ENCODE measurements at places on chromosomes 7 and 10. TPM values are rescaled to one million over a fixed set of nuclear protein-coding genes. Genes with fewer than 3 reads are reported as not detected.

The LRMDA gene
- 4.1 TPM for polyA plus RNA-seq

The C1GALT1 gene
- 23.3 TPM for polyA plus RNA-seq

The LIPF gene
- not detected for polyA plus RNA-seq

The IL15RA gene
- polyA plus RNA-seq, result not detected

The ADCY1 gene
- 17.6 TPM for polyA plus RNA-seq

The GLRX3 gene
- polyA plus RNA-seq, result 76.3 TPM

The SLC18A3 gene
- polyA plus RNA-seq, result not detected

The FAM185A gene
- polyA plus RNA-seq, result 18.1 TPM

The HMX3 gene
- polyA plus RNA-seq, result not detected

The FGL2 gene
- polyA plus RNA-seq, result 699 TPM

The FOXI2 gene
- polyA plus RNA-seq, result not detected

The MEST gene
- polyA plus RNA-seq, result 27.4 TPM

The TMEM130 gene
- 37.0 TPM for polyA plus RNA-seq

The CTAGE8 gene
- not detected for polyA plus RNA-seq

The PRSS37 gene
- polyA plus RNA-seq, result 1.6 TPM

The STEAP1B gene
- 6.0 TPM for polyA plus RNA-seq

The WDR86 gene
- not detected for polyA plus RNA-seq

The GRM3 gene
- polyA plus RNA-seq, result 25.7 TPM

The VGF gene
- 10.7 TPM for polyA plus RNA-seq

The TEX47 gene
- polyA plus RNA-seq, result not detected

The FAM237B gene
- not detected for polyA plus RNA-seq

The DGKI gene
- 24.4 TPM for polyA plus RNA-seq

The SFTPA2 gene
- polyA plus RNA-seq, result 0.28 TPM

The FAM13C gene
- polyA plus RNA-seq, result 18.4 TPM

The CYP3A7 gene
- not detected for polyA plus RNA-seq

The TLX1 gene
- polyA plus RNA-seq, result not detected

The VPS37D gene
- polyA plus RNA-seq, result not detected

The PLEKHS1 gene
- polyA plus RNA-seq, result not detected

The TMED4 gene
- polyA plus RNA-seq, result 119 TPM

The INHBA gene
- 0.42 TPM for polyA plus RNA-seq

The GIMAP6 gene
- not detected for polyA plus RNA-seq

The GARIN1A gene
- 0.17 TPM for polyA plus RNA-seq

The SLC39A12 gene
- 0.58 TPM for polyA plus RNA-seq

Measured in Purkinje cell (primary cell).